C1 segment of cervical spinal cord (tissue), 14 donors: ENCODE measurements at places on chromosomes 2 and 18.

GRCh38 chr2:26568076-26568890, 72.9 kb downstream of the CIB4 start:
- DNase-seq: no peak

DNA sequence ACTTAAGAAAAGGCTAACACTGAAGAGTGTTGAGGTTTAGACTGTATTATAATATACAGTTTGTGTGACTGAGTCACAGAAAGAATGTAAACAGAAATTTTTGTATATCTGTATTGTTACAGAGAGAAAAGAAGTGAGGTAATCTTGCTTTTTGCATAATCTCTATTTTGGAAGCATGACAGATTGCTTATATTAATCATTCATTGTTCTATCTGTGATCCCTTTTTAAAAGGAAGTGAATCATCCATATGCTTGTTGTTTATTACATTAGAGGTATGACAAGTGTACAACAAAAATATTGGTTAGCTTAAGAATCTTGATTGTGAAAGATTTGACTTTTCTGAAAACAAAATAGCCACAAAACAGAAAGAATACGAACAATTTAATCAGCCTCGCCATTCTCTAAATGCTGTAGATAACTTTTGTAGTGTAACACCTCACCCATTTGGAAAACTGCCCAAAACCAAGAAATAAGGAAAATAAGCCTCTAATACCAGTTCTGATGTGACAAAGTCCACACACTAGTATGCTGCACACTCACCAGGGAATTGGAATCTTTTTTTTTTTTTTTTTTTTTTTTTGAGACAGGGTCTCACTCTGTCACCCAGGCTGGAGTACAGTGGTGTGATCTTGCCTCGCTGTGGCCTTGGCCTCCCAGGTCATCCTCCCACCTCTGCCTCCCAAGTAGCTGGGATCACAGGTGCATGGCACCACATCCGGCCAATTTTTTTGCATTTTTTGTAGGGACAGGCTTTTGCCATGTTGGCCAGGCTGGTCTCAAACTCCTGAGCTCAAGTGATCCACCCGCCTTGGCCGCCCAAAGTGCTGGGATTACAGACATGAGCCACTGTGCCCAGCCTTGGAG, 91.5 kb upstream of the LPIN2 start:
- DNase-seq: no peak

GRCh38 chr2:219612577-219613286, 14.7 kb upstream of the SLC4A3 start:
- DNase-seq: no peak

- no peak for DNase-seq
Measured at GRCh38 chr2:240284503-240285259, 144.2 kb upstream of the OTOS start.

- no peak for DNase-seq
Measured at GRCh38 chr2:241067501-241068135, 34.5 kb downstream of the MTERF4 start.

- no peak for DNase-seq
Measured at GRCh38 chr2:233799716-233800115, 21.6 kb downstream of the MROH2A start.

GRCh38 chr2:211434773-211435172, 878.4 kb downstream of the CPS1 start:
- DNase-seq: no peak

DNA sequence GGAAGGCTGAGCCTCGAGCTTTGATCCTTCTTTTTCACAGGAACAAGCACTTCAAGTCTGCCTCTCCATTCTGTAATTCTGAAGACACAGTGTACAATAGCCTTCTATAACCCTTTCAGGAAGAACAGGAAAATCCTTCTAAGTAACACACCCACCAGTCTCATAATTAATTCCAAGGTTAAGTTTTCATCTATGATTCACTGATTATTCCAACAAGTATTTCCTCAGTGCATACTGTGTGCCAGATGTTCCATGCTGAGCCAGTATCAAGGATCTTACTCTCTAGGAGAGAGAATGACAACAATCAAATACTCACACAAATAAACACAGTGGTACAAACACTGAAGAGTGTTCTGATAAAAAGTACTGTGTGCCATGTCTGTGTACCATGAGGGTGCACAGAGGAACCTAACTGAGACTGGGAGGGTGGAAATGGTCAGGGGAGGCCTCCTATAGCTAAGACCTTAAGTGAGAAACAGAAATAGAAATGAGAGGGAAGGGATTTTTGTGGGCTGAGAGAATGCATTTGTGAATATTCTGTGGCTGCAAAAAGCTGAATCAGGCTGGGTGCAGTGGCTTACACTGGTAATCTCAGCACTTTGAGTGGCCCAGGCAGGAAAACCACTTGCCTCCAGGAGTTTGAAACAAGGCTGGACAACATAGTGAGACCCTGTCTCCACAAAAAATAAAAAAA, 7.3 kb upstream of the MTLN start:
- no peak for DNase-seq

DNA sequence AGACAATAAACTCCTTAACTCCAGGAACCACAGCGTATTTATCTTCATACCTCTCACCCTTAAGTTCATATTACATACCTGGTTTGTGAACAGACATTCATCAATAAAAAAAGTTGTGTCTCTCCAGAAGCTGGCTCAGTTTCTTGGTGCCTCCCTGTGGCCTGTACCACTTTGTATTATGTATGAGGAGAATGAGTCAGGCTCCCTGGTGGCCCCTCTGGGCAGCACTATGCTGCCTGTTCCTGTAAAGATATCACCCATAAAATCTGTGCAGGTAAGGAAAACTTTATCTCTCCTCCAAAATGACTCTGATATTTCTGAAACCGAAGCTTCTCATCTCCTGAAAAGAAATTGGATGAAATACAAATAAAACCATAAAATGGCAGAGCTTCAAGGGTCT, 198.4 kb upstream of the NT5C1B start:
- DNase-seq: no peak

- no peak for DNase-seq
Measured at GRCh38 chr2:227655454-227655853, 11.2 kb upstream of the SCYGR5 start.

- DNase-seq: no peak
Measured at GRCh38 chr2:97354576-97354975, 235.1 kb downstream of the ANKRD36B start.

- no peak for DNase-seq
Measured at GRCh38 chr2:57885742-57886141, 160.9 kb upstream of the VRK2 start.

GRCh38 chr18:34023471-34023870, 201.2 kb downstream of the NOL4 start:
- no peak for DNase-seq

- no peak for DNase-seq
Measured at GRCh38 chr18:62458346-62458745, 64.5 kb upstream of the ZCCHC2 start.
